ENCODE measurements at places on chromosomes 6 and 20.

GRCh38 chr6:93176070-93176469 is 243.3 kb downstream of the EPHA7 start:
- DNase-seq: no peak

DNA sequence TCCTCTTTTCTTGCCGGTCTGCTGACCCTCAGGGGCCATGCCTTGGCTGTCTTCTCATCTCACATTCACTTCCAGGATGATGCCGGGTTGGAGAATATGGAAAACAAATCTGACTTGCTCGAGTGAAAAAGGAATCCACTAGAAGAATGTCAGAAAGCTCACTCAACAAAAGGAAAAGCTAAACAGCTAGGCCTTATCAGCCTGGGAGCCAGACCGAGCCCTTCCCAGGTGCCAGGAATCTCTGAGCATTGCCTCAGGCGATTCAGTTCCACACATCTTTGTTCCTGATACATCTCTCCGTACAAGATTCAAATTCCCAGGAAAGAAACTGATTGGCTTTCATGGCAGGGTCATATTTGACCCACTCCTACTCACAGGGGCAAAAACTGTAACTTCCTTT is 9.2 kb upstream of the OSER1 start:
- DNase-seq: no peak

DNA sequence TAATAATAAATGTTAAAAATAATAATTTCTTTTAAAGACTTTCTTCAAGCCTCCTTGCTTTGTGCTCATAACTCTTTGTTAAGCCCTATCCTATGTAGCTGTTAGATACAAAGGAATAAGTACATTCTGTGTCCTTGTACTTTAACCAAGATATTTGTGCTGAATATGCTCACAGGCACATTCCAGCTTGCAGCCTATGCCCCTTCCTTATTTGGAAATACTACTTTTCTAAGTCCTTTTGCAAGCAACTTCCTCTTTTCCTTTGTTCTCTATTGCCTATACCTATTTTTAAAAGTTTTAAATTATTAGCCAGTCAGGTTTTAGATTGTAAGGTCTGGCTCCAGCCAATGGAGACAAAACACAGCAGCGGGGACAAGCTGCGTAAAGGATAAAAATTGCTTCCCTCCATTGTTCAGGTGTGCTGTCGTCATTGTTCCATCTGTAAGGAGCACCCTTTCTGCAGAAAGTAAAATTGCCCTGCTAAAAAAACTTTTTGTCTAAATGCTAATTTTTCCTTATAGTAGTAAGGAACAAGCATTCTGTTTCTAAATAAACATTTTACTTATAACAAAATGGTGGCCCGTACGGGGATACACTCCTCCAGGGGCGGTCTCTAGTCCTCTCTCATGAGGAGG is 80.2 kb downstream of the SYTL3 start:
- DNase-seq: no peak

DNA sequence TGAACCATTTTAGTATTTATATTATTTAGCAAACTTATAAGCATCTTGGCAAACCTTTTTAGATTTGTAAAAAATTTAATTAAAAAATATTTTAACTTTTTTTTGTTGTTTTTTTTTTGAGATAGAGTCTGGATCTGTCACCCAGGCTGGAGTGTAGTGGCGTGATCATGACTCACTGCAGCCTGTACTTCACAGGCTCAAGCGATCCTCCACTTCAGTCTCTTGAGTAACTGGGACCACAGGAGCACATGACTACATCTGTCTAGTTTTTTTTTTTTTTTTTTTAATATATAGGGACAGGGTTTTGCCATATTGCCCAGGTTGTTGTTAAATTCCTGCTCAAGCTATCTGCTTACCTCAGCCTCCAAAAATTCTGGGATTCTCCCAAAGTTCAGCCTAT is 161.1 kb downstream of the EYS start:
- DNase-seq: no peak

DNA sequence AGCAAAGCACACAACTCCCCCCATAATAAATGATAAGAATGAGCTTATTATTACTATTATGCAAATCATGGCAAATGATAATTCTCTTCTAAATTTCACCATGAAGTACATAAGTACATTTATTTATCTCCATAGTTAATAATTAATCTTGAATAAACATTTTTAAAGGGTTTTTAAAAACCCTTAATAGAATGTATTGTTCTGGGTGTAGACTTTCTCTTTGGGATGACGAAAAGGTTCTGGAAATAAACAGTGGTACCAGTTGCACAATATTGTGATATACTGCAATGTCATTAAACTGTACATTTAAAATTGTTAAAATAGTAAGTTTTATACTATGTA is 18.0 kb downstream of the DST start:
- DNase-seq: no peak

DNA sequence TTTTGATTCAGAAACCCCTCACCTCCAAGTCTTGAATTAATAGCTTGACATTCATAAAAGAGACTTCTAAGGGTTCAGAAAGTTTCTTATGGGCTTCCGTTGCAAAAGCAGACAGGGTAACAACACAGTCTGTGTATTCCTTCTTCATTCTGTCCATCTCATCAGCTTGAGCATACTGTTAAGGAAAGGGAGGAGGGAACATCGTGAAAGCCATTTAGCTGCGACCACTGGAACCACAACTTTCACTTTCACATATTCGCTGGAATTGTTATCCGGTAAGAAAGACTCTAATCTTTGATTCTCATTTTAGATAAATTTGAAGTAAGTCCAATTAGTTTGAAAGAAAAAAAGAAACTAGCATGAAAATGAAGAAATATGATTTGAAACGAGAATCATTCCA is 174.4 kb downstream of the SYNE1 start:
- DNase-seq: no peak

DNA sequence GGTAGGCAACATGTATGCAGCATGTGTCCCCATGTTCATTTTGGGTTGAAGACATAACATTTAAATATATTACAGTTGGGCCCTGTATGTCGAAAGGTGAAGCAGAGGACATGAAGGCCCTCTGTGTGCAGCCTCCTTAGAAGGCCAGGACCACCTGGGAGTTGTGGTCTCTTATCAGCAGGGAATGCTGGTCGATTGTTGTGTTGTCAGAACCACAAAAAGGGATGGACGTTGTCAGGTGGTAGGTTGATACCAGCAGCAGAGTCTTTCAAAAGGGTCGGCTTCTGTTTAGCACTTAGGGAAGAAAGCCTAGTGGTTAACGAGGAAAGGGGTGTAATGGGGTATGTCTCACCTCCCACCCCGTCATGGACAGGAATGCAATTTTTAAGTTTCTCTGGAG is 67.3 kb upstream of the SLC22A1 start:
- no peak for DNase-seq

GRCh38 chr6:47380251-47380650 is 70.5 kb upstream of the TNFRSF21 start:
- DNase-seq: no peak
